ENCODE measurements at places on chromosomes 7 and 10.

DNA sequence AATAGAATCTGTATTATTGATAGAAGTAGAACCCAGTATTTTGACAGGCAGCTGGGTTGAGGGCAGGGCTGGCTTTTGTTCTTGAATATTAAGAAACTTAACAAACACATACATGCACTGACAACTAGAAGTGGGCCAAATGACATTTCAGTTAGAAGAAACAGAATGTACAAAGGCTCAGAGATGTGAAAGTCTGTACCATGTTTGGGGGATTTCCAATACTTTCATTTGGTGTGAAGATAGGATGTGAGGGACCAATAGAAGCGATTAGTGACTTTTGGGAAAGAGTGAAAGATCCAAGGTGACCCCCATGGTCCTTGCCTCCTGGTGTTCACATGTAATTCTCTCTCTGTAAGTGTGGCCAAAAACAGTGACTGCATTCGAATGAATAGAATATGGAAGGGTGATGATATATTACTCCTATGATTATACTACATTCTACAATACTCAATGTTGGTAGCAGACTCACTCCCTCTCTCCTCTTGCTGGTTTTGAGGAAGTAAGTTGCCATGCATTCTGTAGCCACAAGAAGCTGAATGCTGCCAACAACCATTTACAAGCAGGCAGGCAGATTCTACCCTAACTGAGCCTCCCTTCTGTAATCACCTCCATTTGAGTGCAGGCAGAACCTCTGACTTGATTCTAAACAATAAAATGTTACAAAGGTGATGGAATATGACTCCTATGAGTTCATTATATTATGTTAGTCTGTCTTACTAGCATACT lies 151.4 kb downstream of the TMEM168 start:
- no peak for DNase-seq

DNA sequence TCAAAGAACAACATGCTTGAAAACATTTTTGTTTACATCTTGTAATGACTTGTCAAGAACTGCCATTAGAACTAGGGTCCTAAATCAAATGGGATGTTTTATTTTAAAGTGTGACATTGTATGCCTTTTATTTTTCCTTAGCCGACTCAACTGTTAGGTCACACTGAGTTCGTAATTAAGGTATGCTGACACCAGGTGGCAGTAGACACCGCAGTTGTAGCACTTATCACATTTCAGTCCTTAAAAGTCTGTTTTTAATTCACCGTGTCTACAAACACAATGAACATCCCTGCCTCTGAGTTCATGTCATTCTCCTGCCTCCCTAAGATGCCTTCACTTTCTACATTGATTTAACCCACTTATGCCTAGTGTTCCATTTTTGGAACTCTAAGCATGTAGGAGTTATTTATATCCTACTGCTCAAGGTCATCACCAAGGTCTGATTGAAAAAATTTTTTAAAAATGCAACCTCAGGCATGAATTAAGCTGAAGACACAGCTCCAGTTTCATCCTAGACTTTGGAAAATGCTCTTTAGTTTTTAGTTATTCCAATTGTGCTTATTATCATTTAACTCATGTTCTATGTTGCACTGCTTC lies 186.1 kb downstream of the BMPER start:
- no peak for DNase-seq

- no peak for DNase-seq
Measured at GRCh38 chr10:126907423-126907970, 2.3 kb downstream of the DOCK1 start.

DNA sequence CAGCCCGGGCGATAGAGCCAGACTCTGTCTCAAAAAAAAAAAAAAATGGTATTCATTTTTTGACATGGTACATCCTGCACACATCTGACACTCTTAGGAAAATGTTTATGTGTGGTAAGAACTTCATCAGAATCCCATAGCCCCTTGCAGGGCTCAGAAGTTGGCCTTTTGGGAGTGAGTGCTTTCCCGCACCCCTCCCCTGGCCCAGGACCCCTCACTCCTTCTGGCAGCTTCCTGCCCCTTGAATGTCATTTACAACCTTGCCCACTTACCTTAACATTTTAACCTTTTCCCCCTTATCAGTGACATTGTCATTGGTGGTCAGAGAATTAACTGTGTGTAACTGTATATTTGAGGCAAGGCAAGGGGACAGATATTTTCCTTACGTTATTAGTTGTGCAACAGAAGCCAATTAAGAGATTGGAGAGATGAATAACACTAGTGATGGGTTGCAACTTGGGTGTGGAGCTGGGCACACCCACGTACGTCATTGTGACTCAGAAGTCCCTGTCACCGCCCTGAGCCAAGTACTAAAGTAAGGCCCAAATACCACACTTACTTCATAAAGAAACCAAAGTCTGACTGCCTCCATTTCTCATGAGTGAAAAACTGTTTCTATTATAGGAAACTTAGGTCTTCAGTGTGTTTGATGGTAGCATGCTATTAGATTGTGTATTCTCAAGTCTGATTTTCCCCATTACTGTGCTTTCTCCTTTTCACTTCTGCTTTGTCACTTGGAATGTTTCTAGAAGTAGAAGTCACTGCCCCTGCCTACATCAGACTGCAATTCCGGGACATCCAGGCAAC lies 31.6 kb downstream of the OGDH start:
- peak; percentile 54 for DNase-seq

- DNase-seq: peak; percentile 12
Measured at GRCh38 chr10:110803830-110804338, 67.8 kb upstream of the PDCD4 start.

- DNase-seq: no peak
Measured at GRCh38 chr7:118517275-118517674, 292.8 kb downstream of the ANKRD7 start.

- DNase-seq: no peak
Measured at GRCh38 chr7:36949711-36950600, 225.7 kb upstream of the AOAH start.
